Femur (tissue), 1 donor: ENCODE measurements at places on chromosomes 7 and 10.

DNA sequence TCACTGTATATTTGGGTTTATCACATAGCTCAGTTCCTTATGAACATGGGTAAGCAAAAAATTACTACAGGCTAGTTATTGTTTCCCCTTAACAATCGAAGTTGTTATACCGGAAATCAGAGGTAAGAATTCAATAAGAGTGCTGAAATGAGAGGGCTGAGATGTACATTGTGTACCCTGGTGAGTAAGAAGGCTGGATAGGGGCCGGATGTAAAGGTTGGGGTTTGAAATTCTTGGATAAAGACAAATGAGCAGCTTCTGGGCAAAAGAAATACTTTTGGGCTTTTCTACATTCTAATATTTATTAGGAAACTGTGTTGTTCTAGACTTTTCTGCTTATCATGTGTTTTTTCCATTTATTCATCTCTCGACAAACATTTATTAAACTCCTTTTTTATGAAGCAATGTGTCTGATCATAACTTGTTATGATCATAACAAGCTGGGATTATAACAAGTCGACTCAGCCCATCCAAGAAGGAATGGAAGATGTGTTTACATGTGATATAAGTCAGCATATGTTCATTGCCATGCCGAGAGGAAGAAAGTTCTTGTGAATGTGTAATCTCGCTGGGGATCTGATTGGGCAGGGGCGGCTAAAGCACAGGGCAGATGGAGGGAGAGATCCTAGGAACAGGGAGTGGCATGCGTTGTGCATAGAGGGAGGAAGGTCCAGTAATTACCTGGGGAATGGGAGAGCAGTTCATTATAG, 155.3 kb downstream of the PLXDC2 start:
- no peak for DNase-seq

DNA sequence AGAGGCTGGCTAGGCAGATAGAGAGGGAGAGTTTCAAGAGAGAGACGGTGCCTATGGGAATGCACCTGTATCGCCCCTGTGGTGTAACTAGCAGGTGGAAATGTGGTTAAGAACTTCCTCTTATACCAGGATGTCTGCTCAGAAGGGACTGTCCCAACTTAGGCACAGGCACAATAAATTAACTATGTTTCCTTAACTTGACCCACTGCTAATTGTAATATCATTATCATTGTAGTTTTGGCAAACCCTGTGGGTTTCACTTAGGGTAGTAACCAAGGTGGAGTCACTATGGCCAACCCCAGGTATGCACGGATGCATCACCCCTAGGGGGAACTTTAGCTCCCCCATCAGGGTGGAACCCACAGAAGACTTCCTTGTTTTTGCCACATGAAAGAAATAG, 455.7 kb downstream of the DGKB start:
- DNase-seq: no peak

DNA sequence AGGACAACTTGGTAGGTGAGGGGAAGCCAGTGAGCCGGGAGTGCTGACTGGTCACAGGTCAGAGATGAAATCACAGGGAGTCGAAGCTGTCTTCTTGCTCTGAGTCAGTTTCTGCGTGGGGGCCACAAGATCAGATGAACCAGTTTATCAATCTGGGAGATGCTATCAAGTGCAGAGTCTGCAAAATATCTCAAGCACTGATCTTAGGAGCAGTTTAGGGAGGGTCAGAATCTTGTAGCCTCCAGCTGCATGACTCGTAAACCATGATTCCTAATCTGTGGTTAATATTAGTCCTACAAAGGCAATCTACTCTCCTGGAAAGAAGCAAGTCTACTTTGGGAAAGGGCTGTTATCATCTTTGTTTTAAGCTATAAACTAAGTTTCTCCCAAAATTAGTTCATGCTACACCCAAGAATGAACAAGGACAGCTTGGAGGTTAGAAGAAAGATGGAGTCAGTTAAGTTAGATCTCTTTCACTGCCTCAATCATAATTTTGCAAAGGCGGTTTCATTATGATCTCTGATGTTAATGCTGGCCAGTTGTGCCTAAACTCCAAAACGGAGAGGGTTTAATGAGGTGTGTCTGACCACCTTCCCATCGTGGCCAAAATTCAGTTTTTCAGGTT, 8.4 kb upstream of the LMOD2 start:
- no peak for DNase-seq

- DNase-seq: no peak
Observed at GRCh38 chr7:74185016-74185415, 10.9 kb downstream of the EIF4H start.

DNA sequence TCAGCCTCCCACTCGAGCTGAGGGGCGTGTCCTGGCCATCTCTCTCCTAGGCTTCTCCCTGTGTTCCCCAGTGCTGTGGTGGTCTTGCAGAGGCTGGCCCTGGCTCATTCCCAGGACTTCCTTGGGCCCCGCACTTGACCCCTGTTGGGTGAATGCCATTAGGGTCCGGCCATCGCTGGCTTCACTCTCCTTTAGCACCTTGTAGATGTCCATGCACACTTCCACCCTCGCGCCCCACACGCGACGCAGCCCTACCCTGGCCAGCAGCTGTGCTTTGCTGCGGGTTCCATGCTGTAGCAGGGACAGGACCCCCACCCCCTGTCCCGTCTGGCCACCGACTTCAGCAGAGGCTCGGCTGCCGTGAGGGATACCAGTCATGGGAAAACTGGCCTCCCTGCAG, 46.3 kb downstream of the PITRM1 start:
- no peak for DNase-seq

DNA sequence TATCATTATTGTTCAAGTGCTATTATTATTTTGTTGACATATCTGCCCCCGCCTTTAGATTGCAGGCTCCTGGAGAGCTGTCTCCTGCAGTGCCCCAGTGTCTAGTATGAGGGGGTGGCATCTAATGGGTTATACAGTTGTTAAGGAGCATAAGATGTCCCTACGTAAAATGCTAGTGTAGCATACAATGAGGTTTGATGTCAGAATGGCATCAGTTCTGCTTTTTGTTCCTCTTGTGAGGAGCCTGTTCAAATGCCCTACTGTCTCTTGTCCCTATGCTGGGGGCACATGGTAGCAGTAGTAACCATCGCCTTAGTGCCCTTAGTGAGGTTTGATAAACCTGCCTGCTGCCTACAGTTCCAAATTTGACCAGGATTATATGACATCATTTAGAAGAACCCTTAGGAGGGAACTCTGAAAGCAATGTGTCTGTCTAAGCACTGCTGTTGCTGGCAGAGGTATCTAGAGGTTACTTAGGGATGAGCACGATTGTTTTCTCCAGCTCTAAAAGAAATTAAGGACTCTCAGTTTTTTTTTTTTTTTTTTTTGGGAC, 9.7 kb downstream of the CREM start:
- no peak for DNase-seq

- no peak for DNase-seq
Observed at GRCh38 chr10:97673736-97674525, 13.1 kb downstream of the AVPI1 start.

DNA sequence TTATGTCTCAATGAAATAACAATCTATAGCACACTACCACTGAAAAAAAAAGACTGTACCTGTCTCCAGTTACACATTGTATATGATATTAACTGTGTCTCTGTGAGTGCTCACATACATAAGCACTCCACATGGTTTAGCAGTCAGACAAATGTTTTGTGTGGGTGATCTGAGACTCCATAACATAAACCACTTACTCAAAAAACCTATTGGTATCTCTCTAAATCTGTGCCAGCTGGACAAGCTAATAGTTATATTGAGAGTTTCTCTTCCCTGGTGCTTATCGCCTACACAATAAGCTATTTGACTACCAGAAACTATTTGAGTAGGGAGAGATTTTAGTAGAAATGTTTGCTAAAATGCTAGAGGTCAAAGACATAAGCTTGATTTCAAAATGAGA, 190.1 kb upstream of the AGR3 start:
- no peak for DNase-seq

DNA sequence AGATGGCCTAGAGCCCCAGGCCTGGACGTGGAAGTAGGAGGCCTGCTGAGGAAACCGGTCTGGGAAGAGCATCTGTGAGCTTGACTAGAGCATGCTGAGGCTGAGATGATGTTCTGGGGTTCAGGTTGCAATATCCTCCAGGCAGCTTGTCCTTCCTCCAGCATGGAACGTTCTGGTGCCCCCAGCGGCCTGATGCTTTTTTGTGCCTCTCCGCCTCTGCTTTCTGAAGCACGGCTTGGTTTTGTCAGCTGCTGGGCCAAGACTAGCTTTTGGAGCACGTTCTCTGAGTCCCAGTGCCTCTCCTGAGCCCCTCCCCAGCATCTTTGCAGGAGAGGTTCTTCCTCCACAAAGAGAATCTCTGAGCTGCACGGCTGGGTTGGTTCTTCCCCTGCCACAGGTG, 682.0 kb upstream of the FOXK1 start:
- no peak for DNase-seq

DNA sequence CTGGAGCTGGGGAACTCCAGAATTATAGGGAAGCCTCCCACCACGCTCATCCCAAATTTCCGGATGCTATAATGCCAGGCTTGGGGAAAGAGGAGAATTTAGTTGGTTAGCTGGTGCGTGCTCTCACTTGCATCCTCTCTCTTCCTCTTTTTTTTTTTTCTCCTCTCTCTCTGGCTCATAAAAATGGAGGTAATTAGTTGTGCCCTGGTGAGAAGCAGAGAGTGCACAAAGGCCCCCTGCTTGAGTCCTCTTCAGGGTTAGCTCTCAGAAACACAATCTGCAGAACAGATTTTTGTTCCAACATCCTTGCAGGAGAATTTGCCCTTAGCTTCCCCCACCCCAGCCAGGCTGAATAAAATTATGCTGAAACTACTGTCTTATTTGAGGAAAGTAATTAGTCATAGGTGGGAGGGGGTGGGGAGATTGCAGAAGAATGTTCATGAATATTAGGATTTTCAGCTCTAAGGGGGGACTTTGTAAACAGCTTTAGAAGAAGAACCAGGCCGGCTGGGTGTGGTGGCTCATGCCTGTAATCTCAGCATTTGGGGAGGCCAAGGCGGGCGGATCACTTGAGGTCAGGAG, 7.6 kb downstream of the SERPINE1 start:
- DNase-seq: no peak

DNA sequence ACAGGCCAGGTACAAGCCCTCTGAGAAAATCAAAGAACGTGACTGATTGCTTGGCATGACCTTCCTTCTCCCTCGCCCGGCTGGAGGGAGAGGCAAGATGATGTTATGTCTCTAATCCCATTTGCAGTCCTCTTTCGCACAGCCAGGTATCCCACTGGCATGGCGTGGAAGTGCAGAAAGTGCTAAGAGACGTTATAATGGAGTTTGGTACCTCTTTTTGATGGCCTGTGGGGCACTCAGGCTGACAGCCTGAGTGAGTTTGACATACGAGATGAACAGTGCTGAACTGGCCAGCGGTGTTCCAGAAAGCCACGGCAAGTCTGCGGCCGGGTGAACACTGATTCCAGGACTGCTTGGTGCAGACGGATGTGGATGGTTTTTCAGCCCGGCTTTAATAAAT, 241.6 kb downstream of the RAB11FIP2 start:
- DNase-seq: no peak

- peak; percentile 63 for DNase-seq
Observed at GRCh38 chr10:119416855-119417254, 125.7 kb downstream of the RGS10 start.

GRCh38 chr7:29342761-29343160, 148.2 kb downstream of the CHN2 start:
- DNase-seq: no peak

DNA sequence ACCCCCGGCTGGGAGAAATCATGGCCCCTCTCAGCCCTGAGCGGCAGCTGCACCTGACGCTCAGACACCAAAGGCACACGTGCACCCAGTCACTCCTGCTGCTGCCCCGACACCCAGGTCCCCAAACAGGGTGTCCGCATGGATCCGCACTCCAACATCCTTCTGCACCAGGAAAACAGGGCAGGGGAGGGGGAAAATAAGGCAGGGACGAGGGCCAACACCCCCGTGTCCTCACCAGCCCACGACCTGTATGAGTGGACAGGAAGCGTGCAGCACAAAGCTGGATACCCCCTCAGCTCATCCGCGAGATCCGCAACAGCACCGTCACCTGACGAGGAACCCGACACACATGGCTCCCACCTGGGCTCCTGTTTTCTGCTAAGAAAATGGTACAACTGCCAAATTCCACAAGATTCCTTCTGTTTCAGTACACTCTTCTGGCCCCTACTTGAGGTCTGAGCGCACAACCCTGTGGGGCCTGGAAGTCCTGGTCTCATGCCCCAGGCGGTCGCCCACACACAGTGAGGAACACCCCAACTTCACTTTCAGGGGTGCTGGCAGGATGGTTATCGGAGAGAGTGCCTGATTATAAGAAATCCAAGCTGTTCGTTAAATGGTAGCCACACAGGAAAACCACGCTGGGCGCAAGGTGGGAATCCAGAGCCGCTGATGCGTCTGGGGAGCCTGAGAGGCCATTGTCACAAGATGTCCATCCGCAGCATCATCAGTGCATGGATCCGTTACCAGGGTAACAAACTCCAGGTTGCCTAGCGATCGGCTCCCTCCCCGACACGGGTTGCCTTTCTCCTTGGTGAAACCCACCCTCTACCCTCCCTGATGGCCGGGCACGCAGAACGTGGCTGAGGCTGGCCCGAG, 63.6 kb downstream of the ZRANB1 start:
- peak; percentile 17 for DNase-seq

GRCh38 chr7:4067874-4068273, 614.2 kb upstream of the FOXK1 start:
- peak; percentile 8 for DNase-seq

- DNase-seq: peak; percentile 44
Observed at GRCh38 chr7:128728598-128728997, 10.6 kb upstream of the CALU start.

DNA sequence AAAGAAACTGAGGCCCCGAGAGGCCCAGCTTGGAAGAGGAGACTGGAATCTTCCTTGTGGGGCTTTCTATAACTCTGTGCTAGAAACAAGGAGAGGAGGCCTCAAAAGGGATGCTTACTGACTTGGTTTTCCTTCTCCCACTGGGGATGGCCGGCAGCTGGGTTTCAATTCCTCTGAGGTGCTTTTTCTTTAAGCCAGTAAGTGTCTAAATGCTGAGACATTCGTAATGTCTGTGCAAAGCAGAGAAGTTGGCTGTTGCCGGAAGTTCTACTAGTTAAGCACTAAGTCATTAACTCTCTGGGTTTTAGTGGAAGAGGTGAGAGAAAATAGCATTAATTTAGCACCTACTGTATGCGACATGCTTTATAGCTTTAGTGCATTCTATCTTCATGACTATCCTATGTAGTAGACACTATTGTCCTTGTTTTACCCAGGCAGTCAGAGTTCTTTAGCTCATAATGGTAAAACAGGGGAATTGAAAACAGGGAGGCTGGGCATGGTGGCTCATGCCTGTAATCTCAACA, 135.2 kb downstream of the RGS10 start:
- no peak for DNase-seq

DNA sequence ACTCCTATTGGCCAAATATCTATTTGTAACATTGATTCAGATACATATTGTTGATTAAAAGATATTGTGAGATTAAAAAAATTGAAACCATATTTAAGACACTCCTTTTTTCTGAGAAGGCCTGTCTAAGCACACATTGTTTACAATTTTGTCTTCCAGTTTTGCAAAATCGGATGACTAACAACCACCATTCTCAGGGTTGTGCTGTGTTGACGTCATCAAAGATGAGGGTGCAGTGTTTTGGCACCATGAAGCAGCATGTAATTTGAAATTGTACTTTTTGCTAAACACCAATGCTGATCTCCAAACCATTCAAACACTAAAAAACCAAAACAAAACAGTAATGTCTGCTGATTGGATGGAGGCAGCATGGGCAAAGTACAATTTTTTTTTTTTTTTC, 7.4 kb downstream of the CREB5 start:
- DNase-seq: no peak
